Suppressor macrophage treated with lipopolysaccharide for 4 hours (primary cell): ENCODE measurements at places on chromosomes 5 and 9.

DNA sequence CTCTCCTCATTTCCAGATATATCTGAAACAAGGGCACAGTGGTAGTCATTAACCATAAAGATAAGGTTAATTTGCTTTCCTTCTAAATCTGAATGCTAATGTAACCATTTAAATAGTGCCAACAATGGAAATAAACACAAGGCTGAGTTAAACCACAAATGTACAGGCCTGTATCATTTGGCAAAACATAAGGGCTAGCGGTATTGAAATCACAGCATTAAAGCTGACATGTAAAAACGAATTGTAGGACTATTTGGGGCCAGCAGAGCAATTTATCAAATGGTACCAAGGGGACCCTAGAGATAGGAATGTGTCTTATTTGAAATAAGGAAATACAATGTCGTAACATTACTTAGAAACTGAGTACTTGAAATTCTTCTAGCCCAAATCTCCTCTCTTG is 247.5 kb upstream of the RPS23 start:
- DNase-seq = no peak

DNA sequence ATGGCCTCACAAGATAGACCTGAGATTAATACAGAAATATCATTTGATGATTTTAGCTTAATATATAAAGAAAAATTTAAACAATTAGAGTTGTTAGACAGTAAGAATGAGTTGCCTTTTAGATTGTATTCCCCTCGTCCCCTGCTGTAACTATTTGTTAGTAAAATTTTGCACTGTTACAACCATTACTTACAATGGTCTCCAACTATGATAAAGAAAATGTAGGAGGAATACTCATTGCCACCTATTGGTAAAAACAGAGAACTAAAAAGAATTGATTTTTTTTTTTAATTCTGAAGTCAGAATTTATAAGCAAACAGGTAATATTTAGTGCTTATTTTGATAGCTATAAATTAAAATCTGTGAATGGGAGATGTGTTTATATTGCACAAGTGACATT is 937.6 kb downstream of the TLE4 start:
- no peak for DNase-seq

DNA sequence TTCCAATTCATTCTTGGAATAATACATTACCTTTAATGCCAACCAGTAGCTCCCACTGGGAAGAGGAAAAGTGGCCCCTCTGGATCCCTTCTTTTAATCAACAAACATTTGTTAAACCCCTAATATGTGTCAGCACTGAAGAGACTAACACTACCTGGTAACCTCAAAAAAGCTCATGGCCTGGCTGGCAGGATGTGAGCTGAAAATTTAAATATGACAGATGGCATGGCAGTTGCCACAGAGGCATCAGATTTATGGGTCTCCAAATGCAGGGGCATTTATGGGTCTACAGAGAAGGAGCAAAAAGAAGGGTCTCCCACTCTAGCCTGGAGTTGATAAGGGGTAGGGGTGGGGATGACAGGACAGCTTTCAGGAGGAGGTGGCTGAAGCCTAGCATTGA is 12.5 kb downstream of the DNAH5 start:
- no peak for DNase-seq

DNA sequence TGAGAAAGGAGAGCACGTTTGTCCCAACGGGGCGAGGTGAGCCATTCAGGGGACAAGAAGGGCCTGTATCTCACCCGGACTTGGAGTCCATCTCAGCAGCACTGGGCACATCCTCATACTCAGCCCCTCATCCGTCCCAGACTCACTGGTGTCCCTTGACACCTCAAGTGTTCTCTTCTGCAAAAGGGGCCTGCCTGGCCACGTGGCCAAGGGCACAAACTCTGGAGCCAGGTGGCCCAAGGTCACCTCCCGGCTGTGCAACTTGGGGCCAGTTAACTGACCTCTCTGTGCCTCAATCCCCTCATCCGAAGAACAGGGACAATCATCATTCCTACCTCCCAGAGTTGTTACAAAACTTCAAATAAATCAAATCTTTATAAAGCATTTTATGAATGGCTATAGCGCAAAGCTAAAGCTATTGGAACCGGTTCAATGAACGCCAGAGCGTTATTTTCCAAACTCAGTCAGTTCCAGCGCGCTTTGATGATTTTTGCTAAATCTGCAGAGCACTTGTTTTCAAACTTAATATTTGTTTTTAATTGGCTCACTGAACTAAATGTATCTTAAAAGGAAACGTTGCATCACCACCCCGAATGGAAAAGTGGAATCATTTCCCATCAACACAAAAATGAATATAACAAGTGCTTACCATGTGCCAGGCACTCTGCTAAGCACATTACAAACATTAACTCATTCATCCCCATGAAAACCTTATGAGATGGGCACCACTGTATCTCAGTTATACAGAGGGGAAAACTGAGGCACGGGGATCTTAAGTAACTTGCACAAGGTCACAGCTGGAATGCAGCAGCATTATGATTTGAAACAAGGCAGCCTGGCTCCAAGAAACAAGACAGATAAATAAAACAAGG is 49.3 kb downstream of the DUSP1 start:
- no peak for DNase-seq

- peak; percentile 32 for DNase-seq
These were observed 51.0 kb upstream of the IL17B start for GRCh38 chr5:149429839-149430721.

DNA sequence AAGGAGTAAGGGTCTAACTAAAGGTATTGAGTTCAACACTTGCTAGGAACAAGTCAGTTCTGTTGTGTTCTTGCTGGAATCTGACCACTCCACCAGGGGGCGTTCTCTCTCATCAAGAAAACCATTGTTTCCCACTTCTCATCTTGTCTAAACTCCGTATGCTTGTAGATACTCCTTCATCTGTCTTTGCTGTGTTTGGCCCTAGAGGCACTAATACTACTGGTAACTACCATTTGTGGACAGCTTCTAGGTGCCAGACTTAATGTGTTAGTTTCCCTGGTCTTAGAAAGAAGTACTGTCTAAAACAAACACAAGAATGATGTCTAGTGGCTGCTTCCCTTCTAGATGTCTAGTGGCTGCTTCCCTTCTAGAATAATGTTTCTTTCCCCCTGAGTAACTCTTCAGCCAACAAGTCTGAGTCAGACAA is 18.7 kb upstream of the PTPDC1 start:
- DNase-seq = peak; percentile 80

- DNase-seq = no peak
These were observed 8.7 kb downstream of the PHYKPL start for GRCh38 chr5:178223828-178224335.

GRCh38 chr9:112700085-112700484 is 17.8 kb downstream of the INIP start:
- no peak for DNase-seq

DNA sequence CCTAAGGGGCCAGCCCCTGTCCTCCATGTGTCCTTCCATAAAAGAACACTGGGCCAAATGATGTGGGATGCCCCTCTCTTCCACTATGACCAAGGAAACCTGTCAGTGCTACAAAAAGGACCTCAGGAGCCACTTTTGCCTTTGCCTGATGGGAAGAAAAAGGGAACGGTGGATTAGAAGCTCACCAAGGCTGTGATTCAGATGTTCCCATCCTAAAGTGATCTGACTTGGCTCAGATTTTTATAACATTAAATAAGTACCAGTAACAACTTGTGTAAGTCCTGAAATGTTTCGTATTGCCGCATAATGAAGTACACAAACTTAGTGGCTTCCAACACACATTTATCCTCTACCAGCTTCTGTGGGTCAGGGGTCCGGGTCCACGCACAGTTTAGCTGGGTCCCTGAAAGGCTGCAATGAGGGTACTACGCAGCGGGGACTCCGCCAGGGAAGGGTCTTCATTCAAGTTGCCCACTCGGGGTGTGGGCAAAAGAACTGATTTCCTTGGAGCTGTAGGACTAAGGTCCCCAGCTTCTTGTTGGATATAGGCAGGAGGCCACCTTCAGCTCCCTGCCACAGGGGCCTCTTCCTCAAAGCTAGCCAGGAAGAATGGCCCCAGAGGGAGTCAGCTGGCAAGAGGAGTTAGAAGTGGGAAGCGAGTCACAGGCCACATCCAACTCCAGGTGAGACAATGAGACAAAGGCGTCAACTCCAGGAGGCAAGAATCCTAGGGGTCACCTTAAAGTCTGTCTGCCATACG is 60.4 kb downstream of the RAPGEF1 start:
- no peak for DNase-seq

GRCh38 chr5:144307736-144308135 is 137.1 kb downstream of the KCTD16 start:
- DNase-seq = no peak

DNA sequence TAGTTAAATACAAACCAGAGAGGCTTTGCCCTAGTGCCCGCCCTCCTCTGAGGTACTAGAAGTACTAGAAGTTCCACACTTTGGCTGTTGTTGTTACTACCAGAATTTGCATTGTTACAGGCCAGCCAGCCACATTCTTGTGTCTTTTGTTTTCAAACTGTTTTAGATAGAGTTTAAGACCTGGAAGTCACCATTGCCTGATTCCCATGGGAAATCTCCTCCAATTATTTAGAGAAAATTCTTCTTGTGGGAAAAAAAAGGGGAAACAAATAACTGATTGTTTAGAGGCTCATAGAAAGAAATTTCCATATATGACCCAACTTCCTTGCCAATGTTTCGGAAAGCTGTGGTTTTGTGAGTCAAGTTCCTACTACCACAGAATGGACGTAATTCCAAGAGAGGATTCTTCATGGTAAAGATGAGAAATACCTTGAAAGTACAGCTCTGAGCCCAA is 252.2 kb downstream of the GOLPH3 start:
- peak; percentile 63 for DNase-seq

DNA sequence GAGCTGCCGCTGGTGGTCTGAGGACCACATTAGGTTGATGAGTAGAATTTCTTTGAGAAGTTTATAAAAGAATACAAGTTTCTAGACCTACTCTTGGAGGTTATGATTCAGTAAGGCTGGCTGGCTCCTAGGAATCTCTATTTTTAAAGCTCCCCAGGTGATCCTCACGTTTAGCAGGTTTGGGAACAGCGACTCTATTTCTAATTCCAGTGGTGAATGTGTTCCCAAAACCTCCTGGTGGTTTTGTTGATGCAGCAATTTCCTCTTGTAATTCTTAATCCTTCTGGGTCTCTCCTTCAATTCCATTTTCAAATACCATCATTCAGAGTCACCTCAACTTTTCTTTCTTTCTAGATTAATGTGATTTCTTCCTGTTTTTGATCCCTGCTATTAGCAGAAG is 215.9 kb upstream of the RFX3 start:
- no peak for DNase-seq

GRCh38 chr9:109616571-109617120 is 118.5 kb upstream of the PTPN3 start:
- DNase-seq = no peak

DNA sequence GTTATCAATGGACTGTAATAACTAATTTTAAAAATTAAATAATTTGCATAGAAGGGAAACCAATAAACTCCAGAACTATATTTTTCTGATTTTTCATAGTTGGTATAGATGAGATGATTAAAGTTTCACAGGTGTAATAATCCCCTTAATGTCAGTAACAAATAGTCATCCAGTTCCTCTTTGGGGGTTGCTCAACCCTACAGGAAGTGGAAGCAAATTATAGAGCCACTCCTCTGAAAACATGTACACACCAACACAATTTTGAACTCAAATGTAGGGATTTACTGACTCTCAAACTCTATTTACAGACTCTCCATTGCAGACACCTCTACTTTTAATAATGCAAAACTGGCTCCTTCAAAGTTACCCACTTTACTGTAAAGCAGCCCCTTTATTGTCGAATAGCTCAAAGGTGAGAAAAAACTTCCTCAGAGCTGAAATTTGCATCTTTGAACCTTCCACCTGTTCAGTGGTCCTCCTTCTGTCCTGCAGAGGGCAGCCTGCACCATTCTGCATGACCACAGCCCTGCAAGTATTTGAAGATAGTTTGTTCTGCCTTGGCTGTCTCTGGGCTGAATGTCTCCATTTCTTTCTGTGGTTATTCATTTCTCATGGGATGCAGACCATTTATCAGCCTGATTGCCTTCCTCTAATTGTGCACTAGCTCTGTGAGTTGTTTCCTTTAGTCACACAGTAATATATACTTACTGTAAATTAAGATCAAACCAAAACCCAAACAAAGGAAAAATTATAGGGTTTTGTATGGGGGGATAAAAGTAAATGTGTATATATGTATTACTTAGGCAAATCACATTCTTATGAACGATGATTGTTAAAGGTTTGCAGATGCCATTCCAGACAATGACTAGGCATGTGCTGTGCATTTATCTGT is 383.2 kb upstream of the SGCD start:
- DNase-seq = peak; percentile 1

- peak; percentile 37 for DNase-seq
These were observed 467 bp downstream of the CNOT6 start for GRCh38 chr5:180494510-180495181.

DNA sequence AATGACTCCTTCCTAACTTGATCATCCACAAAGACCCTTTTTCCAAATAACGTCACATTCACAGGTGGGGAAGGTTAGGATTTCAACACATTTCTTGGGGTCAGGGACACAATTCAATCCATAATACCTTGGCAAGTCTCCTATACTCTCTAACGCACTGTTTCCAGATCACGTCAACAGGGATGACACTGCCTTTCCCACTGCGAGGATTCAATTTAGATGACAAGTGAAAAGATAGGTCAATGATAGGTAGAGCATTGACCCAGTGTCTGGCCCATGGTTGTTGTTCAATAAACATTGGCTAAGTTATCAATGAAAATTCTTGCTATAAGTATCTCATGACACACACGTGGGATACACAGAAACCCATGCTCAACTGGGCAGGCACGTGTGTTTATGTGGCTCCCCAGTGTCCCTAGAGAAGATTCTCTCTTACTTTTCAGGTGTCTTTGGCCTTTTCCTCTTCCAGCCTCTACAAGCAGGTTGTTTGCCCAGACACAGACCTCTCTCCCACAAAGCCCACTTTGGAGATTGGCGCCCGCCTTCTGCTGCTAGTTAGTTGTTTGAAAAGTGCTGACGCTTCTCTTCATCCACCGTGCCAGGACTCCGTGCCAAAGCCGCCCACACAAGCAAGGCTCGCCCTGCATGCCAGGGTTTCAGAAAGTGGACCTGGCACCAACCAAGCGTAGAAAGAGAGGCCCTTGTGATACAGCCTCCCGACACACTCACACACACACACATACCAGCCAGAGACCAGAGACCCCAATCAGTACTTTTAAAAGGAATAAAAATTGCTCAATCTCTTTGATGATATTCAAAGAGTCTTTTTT is 594.5 kb downstream of the BNC2 start:
- no peak for DNase-seq

GRCh38 chr9:129746092-129746777 is 6.6 kb downstream of the PTGES start:
- peak; percentile 32 for DNase-seq

DNA sequence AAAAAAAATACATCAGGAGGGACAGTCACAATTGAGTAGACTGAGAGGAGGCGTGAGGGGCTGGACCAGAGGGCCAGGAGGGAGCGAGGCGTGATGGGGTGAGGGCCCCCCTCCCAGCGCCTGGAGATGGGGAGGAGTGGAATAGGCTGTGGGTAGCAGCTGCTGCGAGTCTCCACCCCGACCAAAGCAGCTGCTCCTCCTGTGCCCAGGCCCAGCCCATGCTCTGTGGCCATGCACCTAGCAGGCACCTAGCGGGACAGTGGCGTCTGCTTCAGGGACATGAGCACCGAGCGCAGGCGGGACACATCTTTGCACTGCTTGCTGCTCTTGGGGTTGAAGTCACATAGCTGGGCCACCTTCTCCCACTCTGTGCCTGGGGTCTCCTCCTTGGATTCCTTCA is 4.0 kb downstream of the HIGD2A start:
- no peak for DNase-seq
